ENCODE measurements at places on chromosomes 1 and 21.
A peak's percentile ranks its signal among the peaks of the same experiment; 100 is the strongest.

- DNase-seq: no peak
Observed at GRCh38 chr1:28417441-28417922, 47.9 kb downstream of the PHACTR4 start.

DNA sequence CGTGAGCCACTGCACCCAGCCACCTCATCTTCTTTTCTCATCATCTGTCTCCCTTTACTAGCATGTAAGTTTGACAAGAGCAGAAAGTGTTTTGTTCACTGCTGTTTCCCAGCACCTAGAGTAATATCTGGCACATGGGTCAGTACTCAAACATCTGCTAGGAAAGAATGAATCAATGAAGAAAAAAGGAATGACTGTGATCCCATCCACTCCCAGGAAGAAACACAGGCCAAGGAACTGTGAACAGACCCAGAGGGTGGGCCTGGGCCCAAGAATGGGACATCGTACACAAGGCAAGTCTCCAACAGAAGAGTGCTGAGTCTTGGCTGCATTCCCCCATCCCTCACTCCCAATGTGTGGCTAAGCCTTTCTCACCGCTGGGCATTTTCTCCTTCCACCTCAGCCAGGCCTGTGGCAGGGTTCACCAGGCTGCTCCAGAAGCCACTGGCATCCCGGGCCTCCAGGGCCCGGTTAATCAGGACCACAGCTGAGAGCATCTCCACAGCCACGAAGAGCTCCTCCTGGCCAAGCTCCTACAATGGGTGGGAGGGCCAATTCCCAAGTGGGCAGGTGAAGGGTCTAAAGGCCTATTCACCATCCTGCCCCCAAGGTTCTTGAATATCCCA is 18.4 kb downstream of the IQGAP3 start:
- no peak for DNase-seq

GRCh38 chr1:113282008-113282892 is 108.1 kb upstream of the MAGI3 start:
- no peak for DNase-seq

- DNase-seq: no peak
Observed at GRCh38 chr1:202596638-202597037, 113.6 kb downstream of the SYT2 start.

- no peak for DNase-seq
Observed at GRCh38 chr1:245874942-245875580, 632.0 kb downstream of the SMYD3 start.

- DNase-seq: no peak
Observed at GRCh38 chr1:168848051-168848450, 119.0 kb upstream of the DPT start.

DNA sequence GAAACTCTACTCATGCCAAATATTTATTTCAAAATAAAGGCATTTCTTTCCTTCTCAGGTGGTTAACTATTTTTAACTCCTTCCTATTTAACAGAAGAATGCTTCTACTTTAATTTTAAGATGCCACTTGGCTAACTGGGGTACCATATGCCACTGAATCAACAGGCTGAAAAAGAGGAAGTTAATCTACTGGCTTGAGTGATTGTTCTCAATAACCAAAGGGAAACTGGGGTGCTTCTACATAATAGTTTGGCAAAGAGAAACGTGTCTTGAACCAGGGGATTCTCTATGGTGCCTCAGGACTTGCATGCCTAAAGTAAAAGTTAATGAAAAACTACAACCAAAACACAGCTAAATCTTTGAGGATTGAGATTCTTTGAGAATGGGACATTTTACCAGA is 142.6 kb downstream of the DENND1B start:
- no peak for DNase-seq

DNA sequence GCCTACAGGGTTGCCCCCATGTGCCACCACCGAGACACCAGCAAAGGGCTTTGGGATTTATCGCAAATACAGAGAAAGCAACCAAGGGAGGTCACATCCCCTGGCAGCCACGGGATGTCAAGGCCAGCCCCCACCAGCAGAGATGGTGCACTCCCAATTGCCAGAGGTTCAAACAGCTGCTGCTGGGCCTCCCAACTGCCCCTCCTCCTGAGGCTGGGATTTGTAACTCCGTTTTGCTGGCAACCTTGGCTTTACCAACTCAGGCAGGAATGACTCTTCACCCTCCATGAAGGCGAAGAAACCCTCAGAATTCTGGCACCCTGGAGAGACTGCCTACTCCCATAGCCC is 11.6 kb downstream of the TMEM53 start:
- no peak for DNase-seq

GRCh38 chr1:96554364-96554763 is 167.2 kb upstream of the PTBP2 start:
- no peak for DNase-seq

DNA sequence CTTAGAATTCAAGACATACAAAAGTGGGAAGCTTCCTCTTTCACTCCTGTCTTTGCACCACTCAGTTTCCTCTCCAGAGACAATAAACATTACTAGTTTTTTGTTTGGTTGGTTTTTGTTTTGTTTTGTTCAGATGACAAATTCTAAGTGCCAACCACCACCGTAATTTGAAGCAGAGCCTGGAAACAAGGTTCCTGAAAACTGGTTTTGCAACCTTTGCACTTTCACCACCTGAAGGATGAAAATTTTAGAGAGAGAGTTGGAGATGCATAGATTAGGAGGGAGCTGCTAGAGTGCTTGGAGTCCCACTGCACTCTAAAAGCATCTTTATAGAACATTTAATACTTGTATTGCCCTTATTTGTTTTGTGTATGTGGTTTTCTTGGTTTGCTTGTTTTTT is 20.2 kb upstream of the MGST3 start:
- no peak for DNase-seq

DNA sequence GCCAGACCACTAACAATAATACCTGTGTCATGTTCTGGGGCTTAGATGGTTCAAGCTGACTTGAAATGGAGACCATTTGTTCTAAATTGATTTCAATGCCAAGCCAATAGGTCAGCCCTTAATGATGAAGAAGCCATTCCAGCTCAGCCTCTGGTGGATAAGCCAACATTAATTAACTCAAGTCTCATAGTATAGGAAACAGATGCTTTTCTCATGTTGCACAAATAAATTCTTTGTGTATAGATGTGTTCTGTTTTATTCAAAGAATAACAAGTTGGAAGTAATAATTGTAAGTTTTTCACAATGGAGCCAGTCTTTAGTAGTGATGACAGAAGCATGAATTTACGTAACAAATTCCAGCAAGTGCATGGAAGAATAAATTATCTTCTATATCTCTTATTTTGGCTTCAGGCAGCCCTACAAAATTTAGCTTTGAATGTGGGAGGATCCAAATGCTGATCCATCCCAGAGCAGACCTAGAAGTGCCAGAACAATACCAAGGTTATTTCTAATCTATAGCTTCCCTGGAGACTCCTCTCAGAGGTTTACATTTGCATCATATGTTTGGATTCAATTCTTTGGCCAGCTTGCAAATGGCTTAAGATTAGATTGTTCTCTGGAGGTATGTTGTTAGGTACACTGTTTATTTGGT is 42.2 kb upstream of the C1orf105 start:
- no peak for DNase-seq

- DNase-seq: no peak
Observed at GRCh38 chr1:12472798-12473551, 145.0 kb downstream of the DHRS3 start.

DNA sequence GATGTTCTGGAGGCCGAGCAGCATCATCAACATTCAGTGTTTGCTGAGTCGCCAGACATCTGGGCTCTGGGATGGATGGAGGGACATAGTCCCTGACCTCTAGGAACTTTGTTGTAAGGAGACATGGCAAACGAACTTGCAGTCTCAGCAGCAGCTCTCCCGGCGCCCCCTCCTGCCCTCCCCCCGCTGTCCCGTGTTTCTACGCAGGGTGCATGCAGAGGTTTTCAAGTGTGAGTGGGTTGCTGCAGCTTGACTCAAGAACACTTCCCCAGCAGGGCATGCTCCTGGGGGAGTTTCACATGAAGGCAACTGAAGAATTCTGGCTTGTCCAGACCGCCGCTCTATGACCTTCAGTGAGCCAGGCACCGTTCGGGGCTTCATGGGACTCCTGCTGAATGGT is 121.9 kb downstream of the CAMTA1 start:
- DNase-seq: no peak

- no peak for DNase-seq
Observed at GRCh38 chr1:219938706-219939105, 10.3 kb upstream of the SLC30A10 start.

DNA sequence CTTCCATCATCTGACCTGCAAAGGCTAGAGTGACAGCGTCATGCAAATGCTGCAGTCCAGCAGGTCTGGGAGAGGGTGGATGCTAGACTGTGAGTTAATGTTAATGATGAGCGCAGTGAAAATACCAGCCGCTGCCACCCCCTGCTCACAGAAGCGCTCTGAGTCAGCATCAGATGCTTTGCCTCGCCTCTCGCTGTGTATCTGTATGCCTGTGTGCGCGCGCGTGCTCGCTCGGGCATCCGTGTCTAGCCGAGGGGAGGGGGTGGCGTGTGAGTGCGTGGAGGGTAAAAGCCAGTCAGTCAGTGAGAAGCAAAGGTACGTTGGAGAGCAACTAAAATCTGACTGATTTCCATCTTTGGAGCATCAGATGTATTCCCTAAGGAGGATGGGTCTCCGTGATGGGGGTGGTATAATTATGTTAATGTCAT is 858.7 kb downstream of the USP25 start:
- DNase-seq: peak; percentile 90

DNA sequence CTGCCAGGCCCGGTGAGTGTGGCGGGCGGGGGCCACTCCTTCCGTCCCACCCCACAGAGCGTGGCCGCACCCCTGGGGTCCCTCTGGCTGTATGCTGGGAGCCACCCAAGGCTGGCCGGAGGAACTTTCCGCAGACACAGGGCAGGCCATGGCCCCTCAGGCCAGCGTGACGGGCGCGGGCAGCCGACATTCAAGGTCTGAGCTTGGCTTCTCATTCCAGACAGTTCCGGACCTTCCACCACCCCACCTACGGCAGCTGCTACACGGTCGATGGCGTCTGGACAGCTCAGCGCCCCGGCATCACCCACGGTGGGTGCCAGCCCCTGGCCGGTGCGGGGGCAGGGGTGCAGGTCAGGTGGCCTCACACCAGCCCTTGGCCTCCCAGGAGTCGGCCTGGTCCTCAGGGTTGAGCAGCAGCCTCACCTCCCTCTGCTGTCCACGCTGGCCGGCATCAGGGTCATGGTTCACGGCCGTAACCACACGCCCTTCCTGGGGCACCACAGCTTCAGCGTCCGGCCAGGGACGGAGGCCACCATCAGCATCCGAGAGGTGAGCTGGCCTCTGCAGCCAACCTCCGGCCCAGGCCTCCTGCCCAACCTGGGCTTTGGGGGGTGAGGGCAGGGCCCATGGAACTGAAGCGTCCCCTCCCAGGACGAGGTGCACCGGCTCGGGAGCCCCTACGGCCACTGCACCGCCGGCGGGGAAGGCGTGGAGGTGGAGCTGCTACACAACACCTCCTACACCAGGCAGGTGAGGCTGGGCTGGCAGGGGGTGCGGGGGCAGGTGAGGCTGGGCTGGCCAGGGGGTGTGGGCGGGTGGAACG is 7.3 kb downstream of the SCNN1D start:
- no peak for DNase-seq

DNA sequence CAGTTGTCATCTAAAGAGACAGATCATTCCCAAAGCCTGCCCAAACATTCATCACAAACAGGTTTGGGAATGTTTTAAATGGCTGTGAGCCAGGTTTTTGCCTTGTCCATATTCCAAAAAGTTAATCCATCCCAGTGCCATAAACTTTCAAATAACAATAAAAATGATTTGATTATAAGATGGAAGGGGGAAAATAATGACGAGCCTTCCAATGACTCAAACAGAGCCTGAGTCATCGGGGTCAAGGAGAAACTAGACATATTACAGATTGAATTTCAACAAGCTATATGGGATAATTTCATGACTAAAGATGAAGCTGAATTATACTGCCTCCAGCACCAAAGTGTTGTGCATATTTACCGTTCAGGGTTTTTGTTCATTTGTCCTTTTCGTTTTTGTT is 195.8 kb upstream of the PKN2 start:
- no peak for DNase-seq

DNA sequence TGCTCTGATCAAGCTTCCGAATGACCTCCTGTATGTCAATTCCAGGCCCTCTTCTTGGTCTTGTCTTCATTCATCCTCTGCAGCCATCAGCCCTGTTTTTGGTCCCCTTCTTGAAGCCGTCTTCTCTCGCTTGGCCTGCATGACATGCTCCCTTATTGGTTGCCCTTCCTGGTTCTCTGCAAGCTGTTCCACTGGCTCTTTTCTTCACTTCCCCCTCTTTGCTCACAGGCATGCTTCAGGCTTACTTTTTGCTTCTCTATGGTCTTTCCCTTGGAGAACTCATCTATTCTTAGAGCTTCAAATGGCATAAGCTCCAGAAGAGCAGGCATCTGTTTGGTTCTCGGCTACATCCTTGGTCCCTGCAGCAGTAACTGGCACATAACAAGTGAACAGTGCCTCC is 38.8 kb downstream of the PDPN start:
- DNase-seq: no peak

DNA sequence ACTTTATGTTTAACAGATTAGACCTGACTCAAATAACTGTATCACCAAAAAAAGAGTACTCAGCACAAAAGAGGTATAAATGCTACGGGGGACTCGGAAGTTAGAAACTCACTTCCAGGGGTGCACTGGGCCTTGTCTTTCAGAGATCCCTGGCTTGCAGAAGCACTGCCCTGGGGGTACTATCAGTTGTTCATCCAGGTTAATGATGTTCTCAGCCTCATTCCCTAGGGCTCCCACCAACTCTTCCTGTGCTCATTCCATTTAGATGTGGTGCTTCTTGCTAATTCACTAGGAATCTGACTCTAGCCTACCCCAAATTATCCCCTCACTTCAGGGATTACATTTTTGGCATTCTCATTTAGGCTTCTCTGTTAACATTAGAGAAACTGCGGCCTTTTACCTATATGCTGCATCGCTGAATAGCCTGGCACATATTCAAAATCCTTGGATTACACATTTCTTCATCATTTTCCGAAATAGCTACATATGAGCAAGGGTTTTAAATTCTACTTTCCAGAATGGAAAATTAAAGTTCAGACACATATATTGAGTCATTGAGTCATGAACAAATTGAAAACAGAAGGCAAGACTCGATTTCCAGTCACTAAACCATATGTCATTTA is 338.5 kb downstream of the KCTD3 start:
- DNase-seq: no peak

DNA sequence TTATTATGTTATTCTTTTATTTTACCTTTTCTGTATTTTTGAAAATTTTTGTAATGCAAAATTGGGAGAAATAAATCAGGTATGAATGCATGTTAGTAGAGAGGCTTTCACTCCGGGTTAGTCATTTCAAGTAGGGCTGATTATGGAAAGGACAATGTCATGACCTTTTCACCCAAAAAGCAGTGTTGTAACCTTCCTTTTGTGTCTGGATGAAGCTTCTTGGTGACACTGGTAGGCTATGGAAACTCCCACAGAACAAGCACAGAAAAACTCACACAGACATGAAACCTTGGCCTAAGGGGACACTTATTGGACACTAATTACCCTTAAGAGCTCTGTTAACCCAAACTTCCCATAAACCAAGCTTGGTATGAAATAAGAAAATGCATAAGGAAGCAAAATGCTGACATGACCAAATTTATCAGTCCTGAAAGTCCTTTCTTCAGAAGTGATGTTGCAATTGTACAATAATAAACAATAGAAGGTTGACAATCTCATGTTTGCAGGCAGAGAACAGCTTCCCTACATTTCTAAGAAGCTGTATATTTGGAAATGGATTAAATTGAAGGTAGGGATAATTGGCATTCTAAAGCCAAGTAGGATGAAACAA is 70.0 kb upstream of the KCNJ15 start:
- DNase-seq: no peak
